ENCODE measurements at places on chromosomes 4 and X.
A peak's percentile ranks its signal among the peaks of the same experiment; 100 is the strongest.

- DNase-seq, result no peak
Measured at GRCh38 chr4:76035141-76035540, 729 bp downstream of the CXCL11 start.

- no peak for DNase-seq
Measured at GRCh38 chr4:141711211-141711610, 74.8 kb downstream of the IL15 start.

DNA sequence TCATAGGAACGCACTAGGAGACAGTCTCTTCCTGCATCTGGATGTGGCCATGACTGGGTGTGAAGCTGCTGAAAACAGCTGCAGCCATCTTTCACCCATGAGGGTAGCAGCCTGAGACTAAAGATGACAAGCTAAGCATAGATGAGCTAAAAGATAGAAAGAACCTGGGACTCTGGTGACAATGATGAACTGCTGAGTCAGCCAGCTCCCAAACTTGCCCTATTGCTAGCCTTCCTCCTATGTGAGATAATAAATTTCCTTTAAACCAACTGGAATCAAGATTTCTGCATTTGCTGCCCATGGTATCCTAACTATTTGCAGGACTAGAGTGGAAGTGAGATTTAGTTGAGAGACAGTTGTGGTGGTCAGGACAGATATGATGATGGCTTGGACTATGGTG is 21.0 kb upstream of the PI4K2B start:
- DNase-seq, result no peak

GRCh38 chrX:13659063-13659462 is 6.1 kb downstream of the TCEANC start:
- no peak for DNase-seq

DNA sequence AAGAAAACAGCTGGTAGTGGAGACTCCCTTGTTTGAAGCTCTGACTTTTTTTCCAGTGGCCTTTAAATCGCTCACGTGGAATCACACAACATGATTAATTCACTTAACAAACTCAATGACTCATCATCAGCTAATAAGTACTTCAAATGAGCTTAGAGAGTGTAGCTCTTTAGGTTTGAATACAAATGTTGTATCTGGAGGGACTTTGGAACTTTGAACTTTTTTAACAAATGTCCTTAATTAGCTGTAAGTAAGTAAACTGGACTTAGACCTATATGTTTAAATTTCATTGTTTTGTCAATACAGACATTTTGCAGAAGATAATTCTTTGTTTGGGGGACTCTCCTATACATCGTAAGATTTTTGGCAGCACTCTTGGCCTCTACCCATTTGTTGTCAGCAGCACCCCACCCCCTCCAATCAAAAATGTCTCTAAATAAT is 581.1 kb downstream of the SPRY1 start:
- no peak for DNase-seq

GRCh38 chr4:127355743-127356142 is 277.0 kb upstream of the INTU start:
- DNase-seq, result no peak

GRCh38 chrX:53526999-53527398 is 92.8 kb upstream of the HSD17B10 start:
- no peak for DNase-seq

- peak; percentile 68 for DNase-seq
Measured at GRCh38 chr4:2837904-2838496, 5.6 kb upstream of the ADD1 start.

GRCh38 chrX:155179346-155179997 is 36.8 kb upstream of the VBP1 start:
- no peak for DNase-seq

DNA sequence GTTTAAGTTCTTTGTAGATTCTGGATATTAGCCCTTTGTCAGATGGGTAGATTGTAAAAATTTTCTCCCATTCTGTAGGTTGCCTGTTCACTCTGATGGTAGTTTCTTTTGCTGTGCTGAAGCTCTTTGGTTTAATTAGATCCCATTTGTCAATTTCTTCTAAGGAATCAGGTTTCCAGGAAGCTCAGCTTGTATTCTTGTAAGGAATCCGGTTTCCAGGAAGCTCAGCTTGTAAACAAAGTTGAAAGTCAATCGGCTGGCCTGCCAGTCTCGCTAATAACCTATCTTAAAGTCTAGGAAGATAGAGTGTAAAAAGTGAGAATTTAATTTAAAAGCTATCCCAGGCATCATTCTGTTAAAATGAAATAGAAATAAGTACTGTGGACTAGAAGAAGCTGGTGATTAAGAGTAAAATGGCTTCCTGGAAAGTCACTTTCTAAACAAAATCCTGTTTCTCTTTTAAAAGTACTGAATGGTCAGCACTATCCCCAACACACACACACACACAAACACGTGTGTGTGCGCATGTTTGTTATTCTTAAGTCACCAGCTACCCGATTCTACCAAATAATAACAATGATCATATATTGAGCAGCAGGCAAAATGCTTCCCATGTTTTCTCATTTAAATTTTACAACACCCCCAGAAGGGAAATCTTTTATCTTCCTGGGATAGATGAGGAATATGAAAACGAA is 171.7 kb downstream of the PAPSS1 start:
- DNase-seq, result no peak

DNA sequence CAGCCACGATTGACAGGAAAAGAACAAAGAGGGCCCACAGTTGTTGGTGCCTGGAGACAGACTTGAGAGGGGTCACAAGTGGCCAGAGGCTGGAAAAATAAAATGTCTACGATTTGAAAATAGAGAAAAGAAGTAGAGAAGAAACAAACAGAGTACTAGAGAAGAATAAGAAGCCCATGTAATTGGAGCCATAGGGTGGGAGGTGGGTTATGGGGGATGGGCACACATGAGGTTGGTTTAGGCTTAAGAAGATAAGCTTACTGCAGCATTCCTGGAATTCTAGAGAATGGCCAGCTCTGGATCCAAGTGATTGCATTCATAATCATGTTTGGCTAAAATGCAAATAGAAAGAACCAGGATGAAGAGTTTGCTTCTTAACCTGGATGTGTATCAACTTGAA is 210.7 kb downstream of the MAML3 start:
- no peak for DNase-seq
